ENCODE measurements at places on chromosomes 13 and 19. TPM values are rescaled to one million over a fixed set of nuclear protein-coding genes. Genes with fewer than 3 reads are reported as not detected.
A peak's percentile ranks its signal among the peaks of the same experiment; 100 is the strongest.

The HS6ST3 gene
- 0.30 TPM for total RNA-seq

GRCh38 chr13:75738841-75739240 lies 102.7 kb downstream of the LMO7 start:
- DNase-seq: no peak

The CEACAM1 gene
- not detected for total RNA-seq

The MADCAM1 gene
- total RNA-seq: 0.75 TPM

- no peak for DNase-seq
These were observed 48.3 kb upstream of the URI1 start for GRCh38 chr19:29893606-29894284.

GRCh38 chr19:22619371-22619770 lies 14.8 kb upstream of the ZNF492 start:
- no peak for DNase-seq

DNA sequence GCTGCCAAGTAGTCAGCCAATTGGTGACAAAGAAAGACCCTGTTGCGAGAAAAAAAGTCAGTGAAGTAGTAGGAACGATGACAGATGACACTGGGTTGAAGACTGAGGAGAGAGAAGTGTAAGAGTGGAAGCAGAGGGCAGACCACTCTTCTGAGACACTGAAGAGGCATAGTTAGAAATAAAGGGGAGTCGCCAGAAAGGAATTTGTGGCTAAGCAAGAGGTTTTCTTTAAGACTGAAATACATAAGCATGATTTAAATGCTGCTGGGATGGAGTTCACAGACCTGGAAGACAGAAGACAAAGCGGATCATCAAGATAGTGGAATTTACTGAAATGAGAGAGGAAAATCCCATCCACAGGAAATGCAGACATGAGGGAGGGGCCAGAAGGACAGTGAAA lies 56.2 kb upstream of the USPL1 start:
- DNase-seq: no peak

GRCh38 chr19:39506944-39507714 lies 7.8 kb upstream of the SELENOV start:
- peak; percentile 54 for DNase-seq

DNA sequence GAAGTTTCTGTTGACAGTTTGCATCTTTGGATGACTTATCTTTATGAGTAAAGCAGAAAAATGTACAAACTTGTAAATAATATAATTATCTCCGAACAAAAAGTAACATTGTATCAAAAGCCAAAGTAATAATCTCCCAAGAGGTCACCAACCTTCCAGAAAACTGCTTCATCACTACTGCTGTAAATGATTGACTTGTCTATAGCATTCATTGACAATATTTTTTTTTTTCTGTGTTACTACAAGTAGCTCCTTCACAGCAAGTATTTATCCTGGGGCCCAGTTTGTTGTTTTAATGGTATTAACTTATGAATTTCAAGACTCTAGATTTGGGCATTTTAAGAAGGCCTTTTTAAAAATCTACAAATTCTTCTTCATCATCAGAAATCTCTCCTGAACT lies 242.4 kb downstream of the KLF12 start:
- no peak for DNase-seq

- DNase-seq: no peak
These were observed 25.5 kb downstream of the FGF21 start for GRCh38 chr19:48780631-48781391.

DNA sequence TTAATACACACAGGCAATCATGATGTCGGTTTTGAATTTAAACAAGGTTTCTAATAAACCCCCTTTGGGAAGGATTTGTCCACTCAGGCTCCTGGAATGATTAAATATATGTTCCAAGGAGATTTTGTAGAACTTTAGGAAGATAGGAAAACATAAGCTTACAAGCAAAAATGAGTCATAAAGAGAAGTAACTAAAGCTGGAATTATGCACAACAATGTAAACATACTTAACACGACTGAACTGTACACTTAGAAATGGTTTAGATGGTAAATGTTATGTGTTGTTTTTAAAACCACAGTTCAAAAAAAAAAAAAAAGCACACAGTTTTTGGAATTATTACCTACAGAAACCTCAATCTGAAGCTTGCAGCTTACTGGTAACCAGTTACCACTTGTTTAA lies 304.4 kb downstream of the NALCN start:
- DNase-seq: no peak

The CDX2 gene
- 2.4 TPM for total RNA-seq

The ERICH4 gene
- not detected for total RNA-seq

The RASAL3 gene
- not detected for total RNA-seq

DNA sequence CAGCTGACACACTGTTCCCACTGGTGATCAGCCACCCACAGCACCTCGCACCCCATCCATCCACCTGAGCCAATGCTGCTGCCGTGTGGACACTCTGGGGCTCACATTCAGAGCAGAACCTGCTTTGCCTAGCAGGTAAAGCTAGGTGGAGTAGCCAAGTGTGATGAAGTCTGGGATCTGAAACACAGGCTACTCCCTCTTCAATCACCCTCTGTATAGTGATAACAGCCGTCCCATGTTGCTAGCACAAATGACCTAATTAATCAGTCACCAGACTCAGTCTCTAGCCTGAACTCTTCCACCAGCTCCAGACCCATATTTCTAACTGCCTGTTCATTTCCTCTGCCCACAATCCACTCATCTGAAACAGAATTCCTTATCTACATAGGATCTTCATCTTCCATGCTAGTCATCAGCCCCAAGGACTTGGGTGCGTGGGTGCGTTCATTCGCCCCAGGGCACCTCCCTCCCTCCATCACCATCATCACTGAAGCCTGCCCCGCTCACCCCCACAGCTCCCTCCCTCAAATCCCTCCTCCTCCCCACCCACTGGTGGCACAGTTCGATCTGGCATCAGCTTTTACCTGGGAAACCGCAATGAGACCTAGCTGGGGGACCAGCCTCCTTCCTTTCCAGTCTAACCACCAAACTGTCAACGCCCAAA lies 19.8 kb downstream of the STK24 start:
- no peak for DNase-seq

DNA sequence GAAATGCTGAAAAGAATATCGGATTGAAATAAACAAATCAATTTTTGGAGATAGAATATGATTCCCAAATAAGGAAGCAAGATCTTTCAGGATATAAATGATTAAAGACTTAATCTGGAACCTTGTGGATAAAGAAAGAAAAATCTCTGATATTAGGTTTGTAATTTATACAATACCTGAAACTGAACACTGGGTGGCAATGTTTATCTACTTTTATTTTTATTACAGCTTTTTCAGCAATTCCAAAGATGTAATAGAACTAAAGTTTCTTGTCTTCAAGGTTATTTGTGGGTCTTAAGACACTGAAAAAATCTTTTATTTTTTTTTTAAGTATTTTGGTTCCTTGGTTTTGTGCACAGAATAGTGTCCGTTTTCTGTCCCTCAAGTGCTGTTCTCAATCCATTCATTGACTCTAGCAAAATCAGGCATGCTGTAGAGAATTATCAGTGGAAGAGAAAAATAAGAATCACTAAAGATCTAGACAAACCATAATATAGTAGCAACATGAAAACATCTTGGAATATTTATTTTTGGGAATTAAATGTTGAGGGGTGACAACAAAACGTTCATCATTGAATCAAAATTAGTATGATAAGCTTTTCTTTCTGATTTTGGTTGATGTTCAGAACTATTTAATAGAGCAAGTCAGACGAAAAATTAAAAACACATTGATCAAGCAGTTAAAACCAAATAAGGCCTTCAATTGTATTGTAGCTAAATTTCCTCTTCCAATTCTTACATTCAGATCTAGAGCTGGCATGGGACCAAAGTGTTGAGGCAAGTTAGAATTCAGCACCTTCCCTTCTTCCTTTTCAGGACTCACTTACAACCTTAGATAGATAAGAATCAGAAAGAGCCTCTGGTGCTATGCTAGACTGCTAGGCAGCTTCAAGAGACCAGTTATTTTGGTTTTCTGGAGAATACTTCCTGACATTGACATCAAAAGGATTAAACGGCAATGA lies 704.4 kb upstream of the PCDH20 start:
- no peak for DNase-seq

DNA sequence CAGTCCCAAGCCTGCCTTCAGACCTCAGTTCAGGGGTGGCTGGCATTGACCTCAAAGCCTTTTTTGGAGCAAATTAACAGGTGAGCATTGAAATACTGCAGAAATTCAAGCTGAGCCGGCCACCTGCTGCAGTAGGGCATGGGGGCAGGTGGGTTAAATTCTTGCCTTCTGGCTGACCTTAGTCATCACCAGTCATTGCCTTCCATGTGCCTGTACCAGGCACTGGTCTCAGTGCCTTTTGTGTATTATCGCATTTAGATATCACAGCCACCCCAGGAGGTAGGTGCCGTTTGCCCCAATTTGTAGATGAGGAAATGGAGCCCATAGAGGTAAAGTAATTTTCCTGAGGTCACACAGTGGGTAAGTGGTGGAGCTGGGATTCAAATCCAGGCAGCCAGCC lies 7.2 kb downstream of the PPP1R37 start:
- DNase-seq: no peak

The NTN5 gene
- 0.50 TPM for total RNA-seq

DNA sequence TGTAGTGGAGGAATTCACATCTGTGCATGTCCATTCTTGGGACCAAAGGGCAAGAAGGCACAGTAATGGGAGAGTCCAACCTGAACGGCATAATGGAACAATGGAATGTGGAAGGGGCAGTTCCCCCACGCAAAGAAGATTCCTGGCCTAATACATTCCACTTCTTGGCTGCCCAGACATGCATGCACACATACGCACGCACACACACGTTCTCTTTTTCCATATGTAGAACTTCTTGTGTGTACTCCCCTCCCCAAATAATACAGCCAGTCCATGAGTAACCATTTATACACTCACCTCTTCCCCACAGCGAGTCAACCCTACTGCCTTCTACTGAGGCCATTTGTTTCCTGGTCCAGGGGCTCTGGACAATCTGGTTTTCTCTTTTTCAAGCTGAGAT lies 6.0 kb upstream of the STK24 start:
- DNase-seq: no peak

- DNase-seq: no peak
These were observed 88.1 kb upstream of the SOX21 start for GRCh38 chr13:94800423-94800822.

DNA sequence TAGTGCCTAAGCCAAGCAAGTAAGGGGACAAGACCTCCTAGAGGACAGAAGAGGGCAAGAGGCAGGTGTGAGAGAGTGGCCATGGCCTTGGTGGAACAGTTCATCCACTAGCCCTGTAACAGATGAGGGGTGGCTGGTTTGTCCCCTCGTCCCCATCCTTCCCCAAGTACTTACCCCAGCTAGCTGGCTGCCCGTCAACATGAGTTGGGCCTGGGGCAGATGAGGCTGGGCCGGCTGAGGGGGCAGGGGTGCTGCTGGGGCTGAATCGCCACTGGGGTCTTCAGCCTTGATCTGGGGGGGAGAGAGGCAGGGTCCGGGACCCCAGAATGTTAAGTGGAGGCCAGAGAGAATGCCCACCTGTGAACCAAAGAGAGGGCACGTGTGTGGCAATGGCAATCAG lies 15.2 kb downstream of the POU2F2 start:
- no peak for DNase-seq

GRCh38 chr13:49641801-49642291 lies 13.5 kb downstream of the ARL11 start:
- DNase-seq: no peak

GRCh38 chr13:41418027-41418426 lies 39.3 kb upstream of the RGCC start:
- DNase-seq: no peak
